Heart right ventricle (tissue), 16 donors: ENCODE measurements at places on chromosomes 2 and 18. TPM values are rescaled to one million over a fixed set of nuclear protein-coding genes. Genes with fewer than 3 reads are reported as not detected.

ATP6V1C2 gene
- 2.1 TPM for polyA plus RNA-seq

CNTNAP5 gene
- not detected for polyA plus RNA-seq

FEV gene
- not detected for polyA plus RNA-seq

CD28 gene
- 0.10 TPM for polyA plus RNA-seq

SCN9A gene
- 0.10 TPM for polyA plus RNA-seq

SLC8A1 gene
- 11.1 TPM for polyA plus RNA-seq

ALKAL2 gene
- polyA plus RNA-seq, result 1.3 TPM

SULT1C4 gene
- 1.9 TPM for polyA plus RNA-seq

IMP4 gene
- polyA plus RNA-seq, result 190 TPM

LRATD1 gene
- polyA plus RNA-seq, result 0.13 TPM

DNA sequence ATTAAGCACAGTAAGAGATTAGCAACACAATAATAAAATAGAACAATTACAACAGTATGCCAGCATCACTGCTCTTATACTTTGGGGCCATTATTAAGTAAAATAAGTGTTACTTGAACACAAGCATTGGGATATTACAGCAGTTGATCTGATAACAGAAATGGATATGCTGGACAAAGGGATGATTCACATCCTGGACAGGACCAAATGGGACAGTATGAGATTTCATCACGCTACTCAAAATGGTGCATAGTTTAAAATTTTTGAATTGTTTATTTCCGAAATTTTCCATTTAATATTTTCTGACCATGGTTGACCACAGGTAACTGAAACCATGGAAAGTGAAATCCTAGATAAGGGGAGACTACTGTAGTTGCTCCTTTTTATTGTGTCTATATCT, 138.2 kb downstream of the UBR3 start:
- no peak for DNase-seq

DNA sequence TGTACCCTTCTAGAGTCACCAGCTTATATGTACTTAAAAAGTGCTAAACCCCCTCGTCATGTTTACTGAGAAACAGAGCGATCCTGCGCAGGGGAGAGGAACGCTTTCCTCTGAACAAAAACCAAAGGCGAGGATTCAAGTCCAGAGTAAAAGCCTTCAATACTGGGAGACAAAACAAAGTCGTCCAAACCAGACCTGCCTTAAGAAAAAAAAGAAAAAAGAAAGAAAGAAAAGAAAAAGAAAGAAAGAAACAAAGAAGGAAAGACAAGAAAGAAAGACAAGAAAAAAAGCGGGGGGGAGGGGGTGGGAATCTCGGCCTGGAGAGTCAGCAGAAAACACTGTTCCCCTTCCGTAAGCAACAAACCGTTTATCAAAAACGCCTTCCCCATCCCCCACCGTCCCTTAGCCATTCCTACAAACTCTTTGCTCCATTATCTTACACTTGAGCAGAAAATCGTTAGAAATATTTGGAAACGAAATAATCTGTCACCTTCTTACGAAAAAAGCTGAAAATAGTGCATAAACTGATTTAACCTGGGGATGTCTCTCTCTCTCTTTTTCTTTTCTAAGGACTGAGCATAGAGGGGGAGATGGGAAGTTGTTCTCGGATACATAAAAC, 3.3 kb downstream of the PTGR3 start:
- DNase-seq, result no peak

- no peak for DNase-seq
Measured at GRCh38 chr2:25400576-25401216, 59.0 kb upstream of the DNMT3A start.

DNA sequence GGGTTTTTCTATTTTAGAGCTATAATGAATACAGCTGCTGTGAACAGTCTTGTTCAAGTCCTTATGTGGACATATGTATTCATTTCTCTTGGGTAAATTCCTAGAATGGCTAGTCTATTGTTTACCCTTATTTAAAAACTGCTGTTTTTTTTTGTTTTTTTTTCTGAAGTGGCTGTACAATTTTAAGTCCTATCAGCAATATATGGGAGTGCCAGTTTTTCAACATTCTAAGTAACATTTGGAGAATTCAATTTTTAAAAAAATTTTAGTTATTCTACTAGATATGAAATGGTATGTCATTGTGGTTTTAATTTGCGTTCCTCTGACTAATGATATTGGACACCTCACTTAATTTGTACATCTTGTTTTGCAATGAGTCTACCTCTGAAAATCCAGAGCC, 349.7 kb downstream of the SATB2 start:
- DNase-seq, result no peak

- DNase-seq, result no peak
Measured at GRCh38 chr2:85470850-85471800, 52.6 kb downstream of the SH2D6 start.

DNA sequence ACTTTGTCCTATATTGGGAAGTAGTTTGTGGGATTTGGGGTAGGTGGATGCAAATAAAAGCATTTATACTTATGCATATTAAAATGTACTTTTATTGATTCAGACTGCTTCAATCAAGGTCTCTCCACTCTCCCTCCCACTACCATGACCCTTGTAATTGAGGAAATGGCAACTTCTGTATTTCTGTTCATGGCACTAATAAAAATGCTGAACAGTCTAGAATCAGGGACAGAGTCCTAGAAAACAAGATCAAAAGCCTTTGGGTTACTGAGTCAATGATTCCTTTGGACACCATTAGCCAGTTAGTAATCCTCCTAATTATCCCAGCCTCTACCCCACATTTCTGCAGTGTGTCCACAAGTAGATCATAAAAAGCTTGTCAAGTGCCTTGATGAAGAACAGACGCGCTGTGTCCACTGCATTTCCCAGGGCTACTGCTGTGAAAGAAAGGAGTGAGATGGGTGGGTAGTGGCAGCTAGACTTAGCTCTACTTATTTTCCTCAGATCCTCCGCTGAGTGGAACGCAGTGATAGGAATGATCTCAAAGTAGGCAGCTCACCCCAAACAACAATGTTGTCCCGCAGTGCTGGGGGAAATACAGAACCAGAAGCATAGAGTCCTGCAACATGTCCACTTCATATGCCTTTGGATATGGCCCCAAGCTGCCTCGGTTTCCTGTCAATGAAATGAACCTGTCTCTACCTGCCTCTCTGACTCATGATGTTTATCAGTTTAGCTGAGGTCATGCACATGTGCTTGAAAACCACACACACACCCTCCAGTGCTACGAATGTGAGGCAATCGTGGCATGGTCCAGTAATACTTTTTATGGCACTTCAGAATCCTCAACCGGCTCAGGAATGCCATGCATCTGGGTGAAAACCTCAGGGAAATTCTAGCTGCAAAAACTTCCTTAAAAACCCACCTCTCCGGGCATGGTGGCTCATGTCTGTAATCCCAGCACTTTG, 115.5 kb downstream of the COL6A3 start:
- DNase-seq, result no peak

DNA sequence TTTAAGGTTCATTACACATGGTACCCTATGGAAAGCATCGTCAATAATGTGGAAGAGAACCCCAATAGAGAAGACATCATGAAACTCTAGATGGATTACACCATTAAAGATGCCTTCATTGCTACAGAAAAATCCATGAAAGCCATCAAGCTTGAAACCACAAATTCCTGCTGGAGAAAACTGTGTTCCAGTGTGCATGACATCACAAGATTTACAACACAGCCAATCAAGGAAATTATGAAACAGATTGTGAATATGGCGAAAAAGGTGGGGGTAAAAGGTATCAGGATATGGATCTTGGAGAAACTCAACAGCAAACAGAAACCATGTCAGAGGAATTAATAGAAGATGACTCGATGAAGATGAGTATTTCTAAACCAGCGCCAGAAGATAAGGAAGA, 200.0 kb downstream of the SLC4A10 start:
- no peak for DNase-seq

- DNase-seq, result no peak
Measured at GRCh38 chr2:56589835-56590234, 406.0 kb downstream of the CCDC85A start.

DNA sequence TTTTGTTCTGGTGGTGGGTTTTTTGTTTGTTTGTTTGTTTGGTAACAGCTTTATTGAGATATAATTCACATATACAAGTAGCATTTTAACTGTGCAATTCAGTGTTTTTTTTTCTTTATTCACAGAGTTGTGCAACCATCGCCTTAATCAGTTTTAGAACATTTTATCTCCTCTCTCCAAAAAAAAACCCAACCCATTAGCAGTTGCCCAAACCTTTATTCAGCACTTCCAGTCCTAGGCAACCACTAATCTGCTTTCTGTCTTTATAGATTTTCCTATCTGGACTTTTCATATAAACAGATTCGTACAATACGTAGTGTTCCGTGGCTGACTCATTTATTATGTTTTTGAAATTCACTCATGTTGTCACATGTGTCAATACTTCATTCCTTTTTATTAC, 38.7 kb downstream of the CCDC138 start:
- DNase-seq, result no peak

DNA sequence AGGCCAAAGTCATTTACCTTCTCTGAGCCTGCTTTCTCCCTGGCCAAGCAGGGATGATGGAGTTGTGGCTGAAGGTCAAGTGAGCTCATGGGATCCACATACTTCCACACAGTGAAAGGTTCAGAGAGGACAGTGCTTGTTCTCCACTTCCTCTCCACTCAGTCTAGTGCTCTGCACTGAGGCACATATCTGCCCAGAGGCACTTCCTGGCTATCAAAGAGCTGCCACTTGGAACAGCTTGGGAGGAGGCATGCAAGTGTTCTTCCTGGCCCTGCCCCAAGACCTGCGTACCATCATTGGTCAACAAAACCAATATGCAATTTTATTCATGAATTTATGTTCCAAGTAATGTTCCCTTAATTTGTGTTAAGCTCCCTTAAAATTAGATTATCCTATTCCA, 71.9 kb downstream of the RNF152 start:
- DNase-seq, result no peak

DNA sequence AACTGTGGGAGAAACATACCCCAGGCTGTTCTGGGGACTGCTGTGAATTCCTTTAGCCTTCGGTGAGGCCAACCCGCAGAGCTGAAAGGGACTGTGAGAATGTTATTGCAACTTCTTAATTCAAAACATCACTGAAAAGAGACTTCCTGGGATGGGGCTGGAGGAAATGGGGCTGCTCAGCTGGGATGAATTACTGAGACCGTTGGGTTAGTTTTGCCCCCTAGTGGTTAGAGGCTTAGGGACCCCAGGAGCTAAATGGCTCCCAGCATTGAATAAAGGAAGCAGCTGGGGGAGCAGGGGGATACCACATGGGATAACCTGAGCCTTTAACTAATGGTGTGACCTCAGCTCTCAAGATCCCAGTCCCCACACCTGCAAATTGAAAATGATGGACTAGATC, 941.1 kb upstream of the FANCL start:
- no peak for DNase-seq

- peak; percentile 35 for DNase-seq
Measured at GRCh38 chr2:180125245-180125962, 118.3 kb upstream of the CWC22 start.

GRCh38 chr2:1321321-1321720, 91.9 kb upstream of the TPO start:
- no peak for DNase-seq

DNA sequence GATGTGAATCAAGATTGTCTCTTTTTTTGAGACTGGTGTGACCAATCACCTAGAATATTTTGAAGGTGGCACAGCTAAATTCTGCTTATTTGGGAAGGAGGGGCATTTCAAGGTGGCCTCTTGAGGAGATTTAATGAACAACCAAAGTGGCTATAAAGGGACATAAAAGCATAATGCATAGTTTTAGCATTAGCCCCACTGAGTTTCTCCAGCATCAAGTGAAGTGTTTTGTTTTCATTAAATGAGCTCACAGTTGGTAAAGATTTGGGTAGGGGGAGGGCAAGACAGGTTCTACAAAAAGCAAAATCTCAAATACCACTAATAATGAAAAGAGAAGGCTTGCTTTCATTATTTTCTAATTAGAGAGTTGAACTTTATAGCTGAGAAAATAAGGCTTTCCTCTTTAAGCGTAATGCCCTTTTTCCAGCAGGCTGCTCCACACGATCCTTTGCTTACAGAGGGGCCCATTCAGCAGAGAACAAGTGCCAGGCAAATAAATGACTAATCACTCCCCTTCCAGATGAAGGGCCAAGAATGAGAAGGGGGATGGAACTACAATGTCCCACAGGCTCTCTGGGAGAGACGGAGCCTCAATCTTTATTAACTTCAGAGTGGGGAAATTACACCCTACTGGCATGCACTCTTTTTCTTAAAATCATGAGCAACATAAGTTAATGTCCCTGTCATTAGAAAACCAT, 35.9 kb downstream of the LHCGR start:
- DNase-seq, result no peak

GRCh38 chr18:61025596-61025995, 307.6 kb upstream of the CDH20 start:
- no peak for DNase-seq

- DNase-seq, result no peak
Measured at GRCh38 chr2:60836491-60836890, 44.9 kb upstream of the REL start.

DNA sequence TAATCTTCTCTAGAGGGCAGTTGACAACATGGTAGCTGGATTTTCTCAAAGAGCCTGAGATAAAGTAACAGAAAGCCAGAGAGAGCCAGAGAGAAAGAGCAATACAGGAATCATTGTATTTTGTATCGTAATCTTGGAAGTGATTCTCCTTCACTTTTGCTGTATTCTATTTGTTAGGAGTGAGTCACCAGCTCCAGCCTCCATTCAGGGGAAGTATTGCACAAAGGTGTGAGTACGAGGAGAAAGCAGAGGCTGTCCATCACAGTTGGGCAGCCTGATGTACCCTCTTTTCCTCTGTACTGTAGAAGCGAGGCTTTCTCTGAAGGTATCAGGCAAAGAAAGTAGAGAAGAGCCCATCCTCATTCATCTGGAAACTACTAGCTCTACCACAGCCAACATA, 176.8 kb downstream of the KCNS3 start:
- no peak for DNase-seq

DNA sequence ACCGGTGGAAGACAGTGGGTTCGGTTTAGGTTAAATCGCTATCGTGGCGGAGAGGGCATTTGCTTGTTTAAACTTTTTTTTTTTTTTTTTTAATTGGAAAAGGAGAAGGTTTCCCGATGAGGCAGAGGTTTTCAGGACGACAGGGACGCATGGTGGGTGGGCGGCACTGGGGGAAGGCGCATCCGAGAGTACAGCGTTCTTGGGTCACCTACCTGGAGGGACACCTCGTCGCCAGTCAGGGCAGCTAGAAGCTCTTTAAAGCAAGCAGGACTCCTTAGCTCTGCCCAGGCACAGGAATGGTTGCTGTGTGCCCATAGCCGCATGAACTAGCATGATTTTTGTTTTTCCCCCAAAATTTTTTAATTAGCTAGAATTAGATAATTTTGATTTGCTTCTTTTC, 437 bp downstream of the LDLRAD4 start:
- no peak for DNase-seq

- DNase-seq, result no peak
Measured at GRCh38 chr2:168432565-168433186, 23.4 kb upstream of the CERS6 start.

DNA sequence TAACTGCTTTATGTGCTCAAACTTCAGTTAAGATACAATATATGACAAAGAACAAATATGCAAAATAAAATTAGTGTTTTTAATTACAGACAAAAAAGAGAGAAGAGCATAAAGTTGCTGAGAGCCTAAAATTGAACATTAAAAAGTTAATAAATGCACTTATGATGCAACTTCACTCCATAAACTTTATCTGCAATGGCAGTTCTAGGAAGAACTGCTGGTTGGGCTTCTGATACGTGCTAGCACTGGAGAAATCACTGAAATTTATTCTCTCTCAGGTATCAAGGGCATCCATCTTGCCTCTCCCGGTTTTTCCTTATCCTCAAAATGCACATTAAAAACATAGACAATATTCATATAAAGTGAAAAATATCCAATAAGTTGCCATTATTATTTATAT, 35.7 kb downstream of the MYO3B start:
- DNase-seq, result no peak

GRCh38 chr18:78912336-78912735, 67.3 kb upstream of the SALL3 start:
- DNase-seq, result no peak
